ENCODE measurements at places on chromosomes 6 and 20.

DNA sequence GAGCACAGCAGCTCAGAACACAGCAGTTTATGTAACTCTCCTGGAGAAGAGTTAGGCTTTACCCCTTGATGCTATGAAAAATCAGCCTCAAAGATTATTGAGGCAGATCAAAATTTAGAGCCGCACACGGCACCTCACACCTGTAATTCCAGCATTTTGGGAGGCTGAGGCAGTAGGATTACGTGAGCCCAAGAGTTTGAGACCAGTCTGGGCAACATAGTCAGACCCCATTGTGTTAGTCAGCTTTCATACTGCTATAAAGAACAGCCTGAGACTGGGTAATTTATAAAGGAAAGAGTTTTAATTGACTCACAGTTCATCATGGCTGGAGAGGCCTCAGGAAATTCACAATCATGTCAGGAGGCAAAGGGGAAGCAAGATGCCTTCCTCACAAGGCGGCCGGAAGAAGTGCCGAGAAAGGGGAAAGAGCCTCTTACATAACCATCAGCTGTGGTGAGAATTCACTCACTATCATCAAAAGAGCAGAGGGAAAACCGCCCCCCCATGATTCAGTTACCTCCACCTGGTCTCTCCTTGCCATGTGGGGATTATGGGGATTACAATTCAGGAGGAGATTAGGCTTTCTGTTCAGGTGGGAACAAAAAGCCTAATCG, 87.7 kb downstream of the SGK1 start:
- no peak for DNase-seq

DNA sequence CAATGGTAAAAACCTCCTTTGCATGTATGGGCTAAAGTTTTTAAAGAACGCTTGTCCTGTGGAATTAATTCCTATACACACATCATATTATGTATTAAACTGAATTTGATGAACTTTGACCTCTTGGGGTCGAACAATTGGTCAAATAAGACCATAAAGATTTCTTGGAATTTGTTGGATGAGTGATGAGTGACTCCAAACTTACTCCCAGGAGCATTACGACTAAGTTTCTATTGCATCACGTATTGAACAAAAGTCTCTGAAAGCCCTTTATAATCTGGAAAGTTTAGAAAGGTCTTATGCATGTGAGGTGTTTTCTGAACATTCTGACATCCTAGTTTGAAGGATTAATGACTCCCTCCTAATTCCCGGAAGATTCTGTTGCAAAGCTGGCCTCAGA, 126.9 kb upstream of the BMP5 start:
- DNase-seq = peak; percentile 51

- DNase-seq = no peak
Observed at GRCh38 chr6:44650947-44651346, 263.4 kb downstream of the CDC5L start.

DNA sequence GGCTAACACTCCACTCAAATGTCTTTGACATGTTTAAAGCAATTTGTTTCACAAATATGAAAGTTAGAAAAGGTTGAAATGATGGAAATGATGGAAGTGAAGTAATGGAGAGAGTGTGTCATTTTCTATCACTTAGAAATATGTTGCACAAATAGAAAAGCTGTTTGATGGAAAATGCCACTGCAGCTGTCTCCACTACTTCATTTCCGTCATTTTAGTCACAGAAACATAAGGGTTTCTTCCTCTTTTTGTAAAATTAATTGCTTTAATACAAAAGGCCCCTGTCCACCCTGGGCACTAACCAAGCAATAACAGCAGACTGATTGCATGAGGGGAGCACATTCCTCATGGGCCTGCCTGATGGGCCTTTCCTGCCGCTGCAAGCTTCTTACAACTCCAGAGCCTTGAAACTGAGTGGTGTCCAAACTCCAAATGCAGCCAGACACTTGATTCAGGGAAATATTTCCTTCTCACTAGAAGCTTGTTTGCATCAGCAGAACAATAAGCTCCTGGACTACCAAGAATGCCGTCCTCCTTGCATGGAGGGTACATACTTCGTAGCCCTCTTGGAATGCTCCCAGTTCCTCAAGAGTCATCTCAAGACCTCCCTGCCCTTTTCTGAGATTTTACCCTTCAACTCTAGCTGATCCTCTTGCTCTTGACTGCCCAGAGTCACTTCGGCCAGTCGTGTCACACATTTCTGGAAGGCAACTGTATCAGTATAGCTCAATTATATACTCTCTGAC, 36.1 kb downstream of the F13A1 start:
- DNase-seq = no peak

GRCh38 chr20:59948212-59948611, 8.0 kb downstream of the FAM217B start:
- no peak for DNase-seq

- no peak for DNase-seq
Observed at GRCh38 chr6:38103921-38104320, 284.4 kb downstream of the ZFAND3 start.

DNA sequence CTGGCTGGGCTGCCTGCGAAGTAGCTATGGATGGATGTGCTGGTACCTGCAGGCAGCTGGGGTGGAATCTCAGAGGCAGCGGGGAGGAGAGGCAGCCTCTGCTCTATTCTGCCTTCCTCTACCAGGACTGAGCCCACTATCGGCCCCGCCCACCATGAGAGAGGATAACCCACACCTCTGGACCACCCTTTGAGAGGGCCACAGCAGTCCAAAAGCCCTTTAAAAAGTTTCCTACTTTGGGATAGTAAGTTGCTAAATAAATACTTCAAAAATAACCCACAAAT, 36.1 kb downstream of the EZR start:
- no peak for DNase-seq

- peak; percentile 61 for DNase-seq
Observed at GRCh38 chr6:150891888-150892485, 26.5 kb downstream of the MTHFD1L start.

DNA sequence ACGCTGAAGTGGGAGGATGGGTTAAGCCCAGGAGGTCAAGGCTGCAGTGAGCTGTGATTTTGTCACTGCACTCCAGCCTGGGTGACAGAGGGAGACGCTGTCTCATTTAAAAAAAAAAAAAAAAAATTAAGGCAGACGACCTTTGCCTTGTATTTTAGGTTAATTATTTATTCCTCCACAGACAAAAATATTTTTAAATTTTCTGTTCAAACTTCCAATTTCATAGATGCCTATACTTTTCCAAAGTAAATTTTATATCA, 6.3 kb upstream of the SMIM28 start:
- no peak for DNase-seq

- no peak for DNase-seq
Observed at GRCh38 chr6:26019261-26019830, 56.7 kb downstream of the TRIM38 start.

DNA sequence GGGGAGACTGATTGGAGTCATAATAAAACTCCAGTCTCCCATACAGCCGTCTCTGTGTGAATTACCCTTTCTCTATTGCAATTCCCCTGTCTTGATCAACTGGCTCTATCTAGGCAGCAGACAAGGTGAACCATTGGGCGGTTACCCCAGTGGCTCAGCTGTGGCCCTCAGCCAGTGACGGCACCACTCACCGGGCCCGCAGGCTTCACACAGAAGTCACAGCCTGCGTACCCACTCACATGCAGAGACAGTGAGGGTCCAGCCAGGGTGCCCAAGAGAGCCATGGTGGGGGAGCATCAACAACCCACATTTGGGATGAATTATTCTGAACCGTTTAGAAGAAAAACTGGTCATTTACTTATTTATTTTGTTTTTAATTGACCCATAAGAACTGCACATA, 78.5 kb downstream of the WDR27 start:
- DNase-seq = no peak

- DNase-seq = no peak
Observed at GRCh38 chr20:63062188-63063140, 55.7 kb upstream of the BHLHE23 start.

- DNase-seq = no peak
Observed at GRCh38 chr6:76876922-76877553, 586.3 kb downstream of the HTR1B start.

DNA sequence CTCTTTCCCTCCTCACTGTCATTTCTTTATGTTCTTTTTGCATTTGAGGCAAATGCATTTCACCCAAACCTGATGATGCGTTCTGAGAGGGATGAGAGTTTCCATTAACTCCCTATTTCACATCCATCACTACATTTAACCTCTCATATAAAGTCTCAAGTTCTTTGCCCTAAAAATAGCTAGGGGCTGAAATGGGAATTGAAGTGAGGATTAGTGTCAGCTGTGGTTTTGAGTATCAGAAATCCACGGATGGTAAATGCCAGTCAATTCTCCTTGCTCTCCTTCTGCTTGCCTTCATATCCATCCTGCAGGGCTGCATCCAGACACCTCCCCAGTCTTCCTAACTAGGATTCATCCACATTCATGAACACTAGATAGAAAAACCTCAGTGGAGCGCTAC, 10.0 kb upstream of the DTNBP1 start:
- no peak for DNase-seq

GRCh38 chr20:62860924-62861691, 514 bp downstream of the TCFL5 start:
- no peak for DNase-seq

- DNase-seq = no peak
Observed at GRCh38 chr20:41425180-41425884, 58.7 kb upstream of the EMILIN3 start.

GRCh38 chr20:46088409-46089166, 1.2 kb downstream of the NCOA5 start:
- no peak for DNase-seq

DNA sequence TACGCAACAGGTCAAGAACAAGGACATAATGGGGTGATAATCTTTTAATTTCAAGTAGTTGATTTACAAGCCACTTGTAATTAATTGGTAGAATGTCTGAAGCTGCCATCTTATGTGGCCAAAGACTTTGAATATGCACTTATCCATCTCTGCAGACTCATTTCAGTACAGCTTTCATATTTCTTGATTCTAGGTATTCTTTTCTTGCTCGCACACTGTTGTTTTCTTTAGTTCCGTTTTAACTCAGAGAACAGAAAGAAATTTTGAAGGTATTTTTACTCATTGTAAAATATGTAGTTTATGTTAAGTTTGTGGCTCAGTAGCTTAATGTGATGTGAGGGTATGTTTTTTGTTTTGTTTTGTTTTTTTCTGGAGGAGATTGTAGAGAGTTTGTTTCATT, 73.9 kb downstream of the UBR2 start:
- no peak for DNase-seq

DNA sequence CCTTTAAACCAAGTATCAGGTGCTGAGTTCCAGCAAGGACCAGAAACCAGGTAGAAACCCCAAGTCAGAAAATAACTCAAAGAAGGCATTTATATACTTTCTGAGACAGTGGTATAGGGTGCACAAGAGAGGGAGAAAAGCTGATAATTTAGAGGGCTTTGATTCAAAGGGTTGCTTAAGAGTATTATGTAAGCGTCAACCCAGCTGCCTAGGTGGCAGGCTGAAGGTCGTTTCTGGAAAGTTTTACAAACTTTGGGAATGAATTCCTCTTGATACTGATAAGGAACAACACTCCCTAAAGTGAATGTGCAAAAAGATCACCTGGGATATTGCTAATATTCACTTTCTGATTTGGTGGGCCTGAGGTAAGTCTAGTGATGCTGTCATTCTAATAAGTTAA, 800.7 kb downstream of the MAFB start:
- DNase-seq = no peak

DNA sequence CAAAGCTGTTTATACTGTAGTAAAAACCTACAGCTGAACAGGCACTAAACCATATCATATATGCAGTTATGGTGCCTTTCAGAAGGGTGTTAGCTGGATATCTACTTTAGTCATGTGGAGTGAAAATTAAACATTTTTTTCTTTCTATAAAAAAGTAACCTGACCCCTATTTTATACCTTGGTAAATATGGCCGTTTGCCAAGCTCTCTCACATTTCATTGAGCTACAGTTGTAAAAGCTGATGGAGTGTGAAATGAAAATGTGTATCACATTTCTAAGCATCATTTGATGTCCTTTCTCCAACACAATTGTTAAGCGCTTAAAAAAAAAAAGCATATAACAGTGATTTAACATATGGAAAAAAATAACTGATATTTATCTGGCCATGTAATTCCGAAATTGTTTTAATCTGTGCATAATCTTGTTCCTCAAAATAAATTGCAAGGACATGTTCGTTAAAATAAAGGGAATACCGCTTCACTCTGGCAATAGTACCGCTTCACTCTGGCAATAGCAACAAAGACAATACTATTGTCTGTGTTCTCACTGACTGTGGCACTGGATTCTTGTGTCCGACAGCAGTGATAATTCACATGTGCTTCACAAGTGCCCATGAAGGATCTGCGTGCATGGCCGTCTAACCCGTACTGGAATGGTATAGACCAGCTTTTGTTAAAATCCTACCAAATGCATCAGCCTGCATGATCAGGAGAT, 391.8 kb upstream of the SOX4 start:
- DNase-seq = no peak

DNA sequence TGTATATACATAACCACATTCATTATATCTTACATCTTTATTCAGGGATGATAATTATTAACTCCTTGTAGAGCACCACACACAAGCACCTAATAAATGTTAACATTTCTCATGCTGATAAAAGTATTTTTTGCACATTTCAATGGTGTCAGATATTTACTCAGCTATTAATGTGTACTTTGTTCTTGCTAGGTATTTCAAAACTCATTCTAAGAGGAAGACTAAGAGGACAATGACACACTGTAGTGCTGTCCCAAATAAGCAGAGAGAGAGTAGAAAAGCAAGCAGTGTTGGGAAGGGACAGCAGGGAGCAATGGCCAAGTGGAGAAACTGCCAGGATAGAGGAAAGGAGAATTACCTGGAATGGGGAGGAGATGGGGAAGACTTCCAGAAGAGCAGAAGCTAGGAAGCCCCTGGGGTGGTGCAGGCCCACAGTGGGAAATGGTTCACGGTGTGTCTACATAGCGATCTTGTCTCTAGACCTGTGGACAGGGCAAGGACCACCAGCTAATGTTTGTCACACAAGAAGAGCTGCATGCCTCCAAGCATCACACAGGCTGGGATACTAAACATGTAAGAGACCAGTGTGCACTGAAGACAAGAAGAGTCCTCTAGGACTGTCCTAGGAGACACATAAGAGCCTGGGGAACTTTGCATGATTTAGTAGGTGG, 55.3 kb downstream of the RARS2 start:
- DNase-seq = no peak

GRCh38 chr6:50681213-50681824, 32.0 kb upstream of the TFAP2D start:
- DNase-seq = no peak

DNA sequence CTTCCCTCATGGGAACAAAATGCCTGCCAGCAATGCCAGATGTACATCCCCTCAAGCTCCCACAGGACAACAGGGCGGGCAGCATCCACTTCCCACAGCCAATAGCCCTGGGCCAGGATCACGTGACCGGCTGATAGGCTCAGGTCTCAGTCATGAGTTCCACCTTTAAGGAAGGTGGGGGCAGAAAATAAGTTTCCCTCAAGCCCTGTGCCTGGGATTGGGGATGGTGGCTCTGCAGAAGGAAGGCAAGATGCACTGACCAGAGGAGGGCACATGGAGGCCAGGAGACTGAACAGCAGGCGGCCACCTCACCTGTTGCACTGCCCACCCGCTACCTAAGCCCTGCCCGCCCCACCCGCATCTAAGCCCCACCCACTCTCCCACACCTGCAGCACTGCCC, 149.1 kb downstream of the BMP7 start:
- DNase-seq = no peak
